ENCODE measurements at places on chromosomes 12 and 14.

- no peak for DNase-seq
Measured at GRCh38 chr14:31124197-31124596, 83.4 kb downstream of the HECTD1 start.

GRCh38 chr12:129549656-129550055 is 354.2 kb downstream of the TMEM132D start:
- no peak for DNase-seq

- no peak for DNase-seq
Measured at GRCh38 chr14:79166171-79166570, 996.0 kb downstream of the NRXN3 start.

- DNase-seq, result no peak
Measured at GRCh38 chr14:100421756-100422470, 98.8 kb downstream of the SLC25A47 start.

DNA sequence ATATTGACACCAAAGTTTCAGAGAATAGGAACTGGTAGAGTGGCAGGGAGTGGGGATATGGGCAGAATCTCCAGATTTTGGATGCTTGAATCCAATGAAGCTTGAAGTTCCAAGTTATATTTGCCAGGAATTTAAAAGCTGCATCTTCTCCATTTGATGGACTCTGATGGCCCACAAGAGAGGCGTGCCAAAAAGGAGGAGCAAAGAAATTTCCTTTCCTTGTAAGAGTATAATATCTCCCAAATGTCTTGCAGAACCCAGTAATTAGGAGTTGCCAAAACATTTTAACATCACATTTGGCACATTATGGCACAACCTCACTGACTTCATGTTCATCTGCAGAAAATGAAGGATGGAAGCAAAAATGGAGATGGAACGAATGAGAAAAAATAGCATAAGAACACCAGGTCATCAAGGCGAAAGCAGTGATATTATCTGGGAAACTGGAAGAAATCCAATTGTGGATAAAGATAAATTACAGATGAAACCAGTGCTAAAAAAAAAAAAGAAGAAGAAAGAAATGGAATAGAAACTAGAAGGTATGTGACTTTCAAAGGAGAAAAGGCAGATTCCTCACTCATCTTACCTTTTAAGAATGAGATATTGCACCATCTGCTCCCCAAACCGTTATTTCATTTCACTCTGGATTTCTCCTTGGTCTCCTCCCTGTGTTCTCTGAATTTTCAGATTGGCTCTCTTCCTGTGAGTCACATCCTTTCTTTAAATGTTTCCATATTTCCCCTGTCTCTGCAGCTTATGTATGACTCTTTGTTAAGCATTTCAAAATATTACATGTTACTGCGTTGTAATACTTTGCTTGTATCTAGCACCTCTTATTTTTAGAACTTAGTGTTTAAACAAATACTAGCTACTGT is 13.5 kb upstream of the FLRT2 start:
- no peak for DNase-seq

DNA sequence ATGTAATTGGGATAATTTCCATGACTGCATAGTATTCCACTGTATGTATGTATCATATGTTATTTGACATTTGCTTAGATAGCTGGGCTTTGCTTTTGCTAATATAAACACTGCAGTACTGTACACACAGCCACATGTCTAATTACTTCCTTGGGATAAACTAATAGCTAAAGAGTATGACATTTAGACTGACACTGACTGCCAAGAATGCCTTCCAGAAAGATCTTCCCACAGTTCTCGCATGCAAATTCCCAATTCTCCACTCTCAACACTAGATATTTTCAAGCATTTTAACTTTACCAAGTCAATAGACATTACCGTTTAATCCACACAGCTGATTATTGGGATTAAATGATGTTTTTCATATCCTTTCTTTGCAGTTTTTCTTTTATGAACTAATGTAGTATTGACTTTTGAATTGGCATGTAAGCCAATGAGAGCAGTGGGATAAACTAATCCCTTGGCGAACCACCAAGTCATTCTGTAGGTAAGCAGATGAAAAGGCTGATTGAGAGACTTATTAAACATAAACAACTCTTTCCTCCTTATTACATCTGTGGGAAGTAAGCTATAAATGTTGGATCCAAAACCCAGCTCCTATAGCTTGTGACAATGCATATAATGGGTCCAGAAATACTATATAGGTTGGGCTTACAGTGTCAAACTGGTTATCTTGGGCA is 55.5 kb downstream of the STON2 start:
- DNase-seq, result no peak

DNA sequence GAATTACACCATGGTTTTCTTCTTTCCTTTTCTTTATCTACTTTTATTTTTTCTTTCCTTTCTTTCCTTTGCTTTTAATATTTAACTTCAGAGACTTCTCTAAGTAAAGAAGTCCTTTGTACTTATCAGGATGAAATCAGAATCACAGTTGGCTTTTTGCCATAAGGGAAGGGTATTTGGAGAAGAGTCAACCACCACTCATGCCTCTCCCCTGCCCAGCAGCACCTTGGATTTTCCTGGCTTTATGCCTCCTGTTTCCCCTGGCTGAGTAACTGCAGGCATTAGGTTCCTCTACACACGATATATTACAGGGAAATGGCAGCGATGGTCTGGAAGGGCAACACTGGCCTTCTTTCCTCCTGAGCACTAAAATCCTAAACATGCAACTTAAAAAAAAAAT is 266.4 kb upstream of the CAND1 start:
- DNase-seq, result no peak

DNA sequence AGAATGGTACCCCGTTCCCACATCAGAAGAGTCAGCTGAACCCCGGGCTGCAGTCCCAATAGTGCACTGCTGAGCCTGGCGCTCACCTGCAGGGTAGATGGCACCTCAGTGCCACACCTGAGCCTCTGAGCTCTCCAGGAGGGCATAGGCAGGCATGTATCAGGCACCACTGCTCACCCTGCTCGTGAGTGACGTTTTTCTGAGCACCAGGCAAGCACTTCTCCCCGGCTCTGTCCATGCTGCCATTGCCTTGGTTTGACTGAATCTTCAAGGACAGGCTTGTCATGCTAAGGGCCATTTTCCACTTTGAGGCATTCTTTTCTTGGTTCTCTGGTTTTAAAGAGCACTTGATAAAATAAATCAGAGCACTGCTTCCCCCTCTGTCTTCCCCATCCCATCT is 161.6 kb upstream of the PRMT8 start:
- no peak for DNase-seq

GRCh38 chr14:73237219-73237785 is at the start of gene PAPLN:
Gene PAPLN (plus strand): TSS chr14:73237506. CDS start chr14:73239779, 2,273 bp downstream.
- DNase-seq, result no peak

- no peak for DNase-seq
Measured at GRCh38 chr12:111268738-111269572, 99.9 kb downstream of the PHETA1 start.

DNA sequence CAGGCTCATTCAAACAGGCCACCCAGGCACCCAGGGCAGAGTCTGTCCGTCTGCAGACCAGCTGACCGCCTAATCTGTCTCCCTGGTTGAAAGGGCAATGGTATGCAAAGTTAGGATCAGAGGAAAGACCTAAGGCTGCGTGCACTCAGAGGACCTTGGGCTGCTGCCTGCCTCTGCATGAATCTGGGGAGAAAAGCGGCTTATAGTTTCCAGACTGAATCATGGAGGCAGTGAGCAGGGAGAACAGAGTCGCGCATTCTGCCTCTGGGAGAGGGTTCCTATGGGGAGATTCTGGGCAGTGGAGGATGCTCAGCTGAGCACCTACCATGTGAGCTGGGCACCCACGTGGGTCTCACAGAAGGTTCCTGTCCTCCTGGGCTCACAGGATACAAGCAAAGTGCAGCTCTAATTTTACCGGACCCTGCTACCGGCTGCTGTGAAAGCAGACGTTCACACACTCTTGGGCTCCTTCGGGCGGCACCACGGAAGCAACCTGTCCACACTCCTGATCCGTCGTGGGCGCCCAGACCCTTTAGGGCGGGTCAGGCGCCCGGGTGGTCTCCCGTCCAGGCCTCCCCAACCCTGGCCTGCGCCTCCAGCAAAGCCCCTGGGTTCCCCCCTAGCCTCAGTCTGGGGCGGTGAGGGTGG is 772 bp downstream of the SCARB1 start:
- DNase-seq, result no peak

GRCh38 chr12:68097386-68097785 is 62.2 kb downstream of the IFNG start:
- DNase-seq, result no peak

DNA sequence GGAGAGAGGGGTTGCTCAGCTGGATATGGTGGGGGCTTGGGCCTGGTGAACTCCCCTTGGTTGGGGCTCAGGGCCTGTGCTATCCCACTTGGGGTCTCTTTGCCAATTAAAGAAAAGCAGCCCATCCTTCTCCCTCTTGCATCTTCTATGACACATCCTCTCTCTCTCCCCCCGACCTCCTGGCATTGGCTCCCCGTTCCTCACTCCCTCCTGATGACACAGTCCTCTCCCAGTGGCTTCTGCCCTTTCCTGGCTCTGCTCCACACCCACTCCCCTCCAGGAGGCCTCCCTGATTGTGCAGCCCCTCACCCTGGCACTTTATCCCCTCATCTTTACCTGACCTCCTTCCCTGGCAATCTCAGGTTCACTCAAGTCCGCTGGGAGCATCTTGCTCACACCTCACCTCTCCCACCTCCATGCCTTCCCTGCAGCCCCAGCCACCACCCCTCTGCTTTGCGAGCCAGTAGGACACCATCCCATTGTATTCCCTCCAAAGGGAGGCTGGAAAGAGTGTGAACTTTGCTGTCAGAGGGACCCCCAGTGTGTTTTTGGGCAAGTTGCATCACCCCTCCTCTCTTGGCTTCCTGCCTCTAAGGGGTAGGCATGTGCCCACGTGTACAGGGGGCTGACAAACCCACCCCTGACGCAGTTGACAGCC is 10.7 kb downstream of the KRT80 start:
- no peak for DNase-seq

DNA sequence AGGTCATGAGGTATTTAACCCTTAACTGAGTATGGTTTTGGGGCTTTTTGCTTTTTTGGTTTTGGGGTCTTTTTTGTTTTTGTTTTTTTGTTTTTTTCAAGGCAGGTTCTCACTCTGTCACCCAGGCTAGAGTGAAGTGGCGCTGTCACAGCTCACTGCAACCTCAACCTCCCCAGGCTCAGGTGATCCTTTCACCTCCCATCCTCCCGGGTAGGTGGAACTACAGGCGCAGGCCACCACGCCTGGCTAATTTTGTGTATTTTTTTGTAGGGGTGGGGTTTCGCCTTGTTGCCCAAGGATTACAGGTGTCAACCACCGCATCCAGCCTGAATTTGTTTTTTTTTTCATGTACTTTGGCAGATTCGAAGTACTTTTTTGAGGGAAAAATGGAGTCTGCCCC is 19.9 kb downstream of the RAP1B start:
- no peak for DNase-seq

DNA sequence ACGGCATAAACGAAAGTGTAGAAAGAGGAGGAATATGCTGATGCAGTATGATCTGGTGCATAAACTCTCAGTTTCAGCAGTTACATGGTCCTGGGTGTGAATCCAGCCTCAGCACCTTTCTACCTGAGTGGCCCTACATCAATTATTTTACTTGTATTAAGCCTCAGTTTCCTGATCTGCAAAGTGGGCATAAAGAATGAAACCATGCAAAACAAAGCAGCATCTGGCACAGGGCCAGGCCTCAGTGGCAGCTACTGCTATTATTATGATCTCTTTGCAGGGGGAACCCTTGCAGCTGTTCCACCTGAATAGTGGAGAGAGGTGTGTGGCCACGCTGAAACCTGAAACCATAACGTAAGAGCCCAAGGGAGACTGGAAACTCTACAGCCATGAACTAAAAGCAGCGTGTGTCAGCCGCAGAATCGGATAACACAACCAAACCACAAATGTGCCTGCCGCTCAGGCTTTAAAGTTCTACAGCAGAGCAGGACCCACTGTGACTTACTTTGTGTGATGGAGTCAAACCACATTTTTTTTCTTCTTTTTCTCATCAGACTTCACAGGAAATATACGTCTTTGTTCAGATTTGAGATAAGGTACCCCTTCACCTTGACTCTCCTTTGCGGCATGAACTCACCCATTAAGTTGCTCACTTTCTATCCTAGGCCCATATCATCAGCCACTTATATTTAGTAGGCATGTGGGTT is 29.2 kb upstream of the FOS start:
- DNase-seq, result no peak

DNA sequence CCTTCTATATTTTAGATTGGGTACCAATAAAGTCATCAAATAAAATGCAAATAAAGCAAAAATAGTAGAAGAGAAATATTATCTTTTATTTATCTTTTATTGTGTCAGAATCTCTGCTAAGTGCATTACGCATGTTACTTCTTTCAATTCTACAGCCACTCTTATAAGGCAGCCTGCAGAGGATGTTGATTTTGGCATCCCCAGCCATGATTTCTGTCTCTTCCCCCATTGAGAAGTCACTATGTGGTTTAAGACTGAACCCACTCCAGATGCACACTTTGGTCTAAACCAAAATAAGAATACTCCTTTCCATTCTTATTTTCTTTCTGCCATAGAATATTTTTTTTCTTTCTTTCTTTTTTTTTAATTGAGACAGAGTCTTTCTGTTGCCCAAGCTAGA is 56.0 kb upstream of the ACSS3 start:
- DNase-seq, result no peak

GRCh38 chr12:44703182-44703910 is 172.8 kb downstream of the NELL2 start:
- no peak for DNase-seq

GRCh38 chr12:89195470-89195869 is 156.8 kb downstream of the DUSP6 start:
- no peak for DNase-seq

GRCh38 chr12:92414170-92415070 is 268.8 kb upstream of the BTG1 start:
- no peak for DNase-seq

DNA sequence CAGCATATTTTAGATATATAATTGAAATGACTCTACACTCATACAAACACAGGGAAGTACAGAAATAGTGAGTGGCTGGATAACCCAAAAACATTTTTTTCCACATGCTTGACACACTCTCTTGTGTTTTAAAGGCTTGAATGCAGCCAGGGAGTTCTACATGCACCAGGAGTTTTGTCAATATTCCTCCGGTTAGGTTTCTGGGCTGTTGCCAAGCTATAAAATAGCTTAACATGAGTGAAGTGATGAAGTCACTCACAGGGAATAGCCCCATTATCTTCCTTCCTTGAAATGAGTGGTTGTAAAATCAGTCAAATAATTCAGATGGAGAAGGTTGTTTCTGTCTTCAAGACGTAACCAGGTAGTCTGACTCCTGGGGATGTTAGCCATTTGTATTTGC is 582.7 kb downstream of the SLC6A15 start:
- no peak for DNase-seq

DNA sequence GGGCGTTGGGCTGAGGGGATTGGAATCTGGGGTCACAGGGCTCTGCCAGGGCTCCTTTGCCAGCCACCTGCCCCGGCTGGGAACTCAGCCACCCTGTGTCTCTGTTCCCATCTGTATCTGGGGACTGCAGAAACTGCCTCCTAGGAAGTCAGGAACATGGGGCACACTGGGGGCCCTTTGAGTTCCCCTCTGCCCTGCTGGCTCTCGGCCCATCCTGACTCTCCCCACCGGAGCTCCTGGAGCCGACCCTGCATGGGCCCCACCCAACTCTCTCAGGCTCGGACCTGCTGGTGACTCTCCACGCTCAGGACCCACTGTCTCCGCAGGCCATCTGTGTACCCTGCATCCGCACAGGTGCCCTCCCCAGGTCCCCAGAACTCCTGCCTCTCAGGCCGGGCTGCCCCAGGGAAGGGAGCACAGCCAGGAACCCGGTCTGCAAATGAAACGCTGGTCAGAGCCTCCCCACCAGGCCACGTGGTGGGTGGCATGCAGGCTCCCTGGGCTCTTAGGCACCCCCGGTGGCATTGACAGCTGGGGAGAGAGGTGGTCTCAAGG is 82.8 kb downstream of the KIF26A start:
- DNase-seq, result no peak

Data from cortex of kidney (tissue), 1 donor.